ENCODE measurements at places on chromosomes 6 and 20.

GRCh38 chr6:155317186-155317585 is 2.9 kb upstream of the TFB1M start:
- DNase-seq = no peak

GRCh38 chr6:46199387-46199786 is 28.6 kb upstream of the ENPP5 start:
- DNase-seq = no peak

- DNase-seq = no peak
Observed at GRCh38 chr6:163816441-163816840, 401.9 kb downstream of the QKI start.

DNA sequence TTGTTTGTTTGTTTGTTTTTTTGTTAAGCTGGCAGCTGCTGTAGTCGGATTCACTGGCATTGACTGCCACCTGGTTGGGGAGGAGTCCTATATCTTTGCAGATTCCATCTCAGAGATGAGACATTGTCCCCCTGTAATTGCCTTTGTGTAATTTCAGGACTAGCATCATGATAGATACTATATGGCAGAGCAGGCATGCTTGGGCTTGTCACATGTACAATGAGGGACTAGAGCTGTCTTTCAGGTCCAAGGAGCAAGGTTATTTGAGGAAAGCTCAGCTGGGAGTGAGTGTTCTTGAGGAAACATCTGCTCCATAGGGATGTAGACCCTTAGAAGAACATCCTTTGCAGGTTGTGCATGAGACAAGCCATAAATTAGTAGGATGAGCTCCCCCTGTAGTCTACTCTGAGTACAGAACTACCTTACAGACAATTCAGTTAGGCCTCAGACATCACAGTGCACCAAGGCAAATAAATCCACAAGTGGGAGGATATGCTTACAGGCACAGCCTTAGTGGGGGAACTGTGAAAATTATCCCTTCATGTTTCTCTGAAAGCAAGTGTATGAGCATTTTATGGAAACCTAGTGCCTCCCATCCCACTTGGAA is 62.1 kb downstream of the BMP2 start:
- no peak for DNase-seq

- DNase-seq = no peak
Observed at GRCh38 chr6:44010411-44011349, 116.6 kb downstream of the MRPL14 start.

DNA sequence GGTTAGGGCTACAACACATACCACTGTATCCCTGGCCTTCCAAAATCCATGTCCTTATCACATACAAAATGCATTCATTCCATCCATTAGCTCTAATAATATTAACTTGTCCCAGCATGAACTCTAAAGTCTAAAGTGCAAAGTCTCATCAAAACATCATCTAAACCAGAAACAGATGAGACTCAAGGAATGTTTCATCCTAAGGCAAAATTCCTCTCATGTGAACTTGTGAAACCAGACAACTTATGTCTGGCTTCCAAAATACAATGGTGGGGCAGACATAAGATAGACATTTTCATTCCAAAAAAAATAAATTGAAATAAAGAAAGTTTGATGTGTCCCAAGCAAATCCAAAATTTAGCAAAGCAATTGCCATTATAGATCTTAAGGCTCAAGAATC is 257.4 kb downstream of the HTR1B start:
- DNase-seq = no peak

DNA sequence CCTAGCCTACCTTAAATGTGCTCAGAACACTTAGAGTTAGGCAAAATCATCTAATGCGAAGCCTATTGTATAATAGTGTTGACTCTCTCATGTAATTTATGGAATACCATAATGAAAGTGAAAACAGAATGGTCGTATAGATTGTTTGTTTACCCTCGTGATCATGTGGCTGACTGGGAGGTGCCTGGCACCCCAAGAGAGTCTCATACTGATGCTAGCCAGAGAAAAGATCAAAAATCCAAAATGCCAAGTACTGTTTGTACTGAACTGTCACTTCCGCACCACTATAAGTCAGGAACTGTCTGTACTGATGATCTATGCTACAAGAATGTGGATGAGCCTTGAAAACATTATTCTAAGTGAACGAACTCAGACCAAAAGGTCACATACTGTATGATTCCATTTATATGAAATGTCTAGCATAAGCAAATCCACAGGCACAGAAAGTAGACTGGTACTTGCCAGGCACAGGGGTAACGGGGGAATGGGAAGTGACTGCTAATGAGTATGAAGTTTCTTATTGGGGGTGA is 22.4 kb downstream of the ZMYND8 start:
- no peak for DNase-seq

- DNase-seq = no peak
Observed at GRCh38 chr6:105952772-105953690, 133.1 kb upstream of the PRDM1 start.

- DNase-seq = no peak
Observed at GRCh38 chr6:149467265-149467664, 17.5 kb downstream of the ZC3H12D start.

DNA sequence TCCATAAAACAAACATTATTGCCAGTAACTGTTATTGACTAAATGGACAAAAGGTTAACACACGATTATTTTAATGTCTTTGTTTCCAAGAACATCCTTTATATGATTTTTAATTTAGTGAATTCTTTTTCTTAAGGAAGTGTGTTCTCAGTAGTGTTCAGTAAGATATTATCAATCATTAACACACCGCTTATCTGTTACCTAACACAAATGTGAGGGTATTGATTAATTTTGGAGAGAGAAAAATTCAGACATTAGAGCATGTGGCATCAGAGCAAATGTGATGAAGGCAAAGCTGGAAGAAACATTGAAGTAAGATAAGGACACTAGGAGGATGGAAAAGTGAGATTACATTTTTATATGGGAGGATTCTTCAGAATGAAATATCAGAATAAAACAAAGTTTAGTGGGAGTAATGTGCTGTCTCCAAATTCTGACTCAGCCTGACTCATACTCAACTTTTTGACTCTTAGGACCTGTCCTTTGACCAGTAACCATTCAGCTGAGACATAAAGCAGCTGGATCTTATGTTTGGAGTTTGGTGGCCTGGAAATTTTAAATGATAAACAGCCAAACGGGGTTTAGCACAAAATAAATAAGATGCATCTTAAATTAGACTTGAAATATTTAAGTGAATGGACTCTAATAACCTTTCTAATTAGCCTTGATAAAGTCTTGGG is 348.6 kb downstream of the CD109 start:
- no peak for DNase-seq

DNA sequence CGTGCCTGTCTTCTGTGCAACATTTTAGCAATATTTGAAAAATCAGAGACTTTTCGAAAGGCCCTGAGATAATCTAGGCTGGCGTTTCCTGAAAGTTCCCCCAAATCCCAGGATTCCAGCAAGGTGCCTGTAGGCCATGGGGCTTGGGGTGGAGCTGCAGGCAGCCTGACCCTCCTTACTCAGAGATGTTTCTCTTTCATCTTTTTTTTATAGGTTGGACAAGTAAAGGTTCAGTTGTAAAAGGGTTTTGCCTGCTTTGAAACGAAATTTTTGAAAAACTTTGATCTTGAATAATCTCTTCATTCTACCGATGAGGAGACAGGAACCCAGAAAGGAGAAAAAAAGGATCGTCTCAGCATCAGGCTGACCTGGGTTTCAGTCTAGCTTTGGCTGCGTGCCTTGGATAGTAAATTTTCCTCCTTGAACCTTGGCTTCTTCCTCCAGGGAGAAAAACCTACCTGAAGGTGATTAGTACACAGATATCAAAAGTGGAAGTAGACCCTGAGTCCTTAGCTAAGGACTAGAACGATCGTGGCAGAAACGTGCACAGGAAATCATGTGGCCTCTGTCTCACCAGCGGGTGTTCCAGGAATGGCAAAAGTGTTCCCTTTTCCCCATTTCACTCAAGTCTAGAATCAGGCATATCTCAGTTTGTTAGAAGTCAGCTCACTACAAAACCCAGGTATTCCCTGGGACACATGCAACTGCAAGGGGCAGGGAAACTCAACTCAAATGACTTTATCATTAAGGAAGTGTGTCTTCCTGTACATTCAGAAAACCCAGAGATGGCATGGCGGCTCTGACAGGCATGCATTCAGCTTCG is 128.2 kb upstream of the PTPN1 start:
- DNase-seq = peak; percentile 8

- DNase-seq = no peak
Observed at GRCh38 chr6:121694801-121695251, 259.4 kb downstream of the GJA1 start.

DNA sequence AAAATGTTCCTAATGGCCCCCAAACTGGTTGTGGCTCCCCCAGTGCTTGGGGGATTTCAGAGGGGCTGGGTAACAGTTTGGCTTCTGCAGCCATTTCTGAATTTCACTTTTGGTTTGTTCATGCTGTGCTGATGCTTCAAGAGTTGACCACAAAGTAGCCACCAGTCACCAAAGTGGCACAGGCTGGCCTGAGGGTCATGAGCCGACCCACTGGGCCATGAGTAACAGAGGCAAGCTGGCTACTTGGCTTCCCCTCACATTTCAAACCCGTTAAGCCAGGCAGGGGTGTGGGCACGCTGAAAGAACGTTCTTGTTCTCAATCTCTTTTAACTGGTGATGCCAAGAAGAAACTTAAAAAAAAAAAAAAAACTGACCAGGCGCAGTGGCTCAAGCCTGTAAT is 15.1 kb upstream of the NXT1 start:
- DNase-seq = no peak

- no peak for DNase-seq
Observed at GRCh38 chr20:37971561-37972127, 61.6 kb downstream of the TTI1 start.

DNA sequence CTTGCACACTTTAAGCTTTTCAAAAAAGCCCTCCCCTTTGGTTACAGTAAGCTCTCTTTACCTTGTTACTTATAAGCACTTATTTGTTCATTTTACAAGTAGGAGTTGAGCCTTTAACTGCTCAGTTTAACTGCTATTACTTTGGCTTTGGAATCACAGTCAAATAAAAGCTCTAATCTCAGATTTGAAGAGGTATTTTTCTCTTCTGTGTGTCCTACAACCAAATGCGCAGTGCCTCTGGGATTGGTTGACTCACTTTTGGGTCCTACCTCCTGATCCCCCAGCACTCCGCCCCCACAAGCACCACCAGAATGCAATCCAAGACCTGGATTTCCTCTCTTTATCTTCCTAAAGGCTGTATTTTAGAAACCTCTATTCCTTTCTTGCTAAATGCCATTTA is 2.5 kb downstream of the NCOA7 start:
- no peak for DNase-seq

DNA sequence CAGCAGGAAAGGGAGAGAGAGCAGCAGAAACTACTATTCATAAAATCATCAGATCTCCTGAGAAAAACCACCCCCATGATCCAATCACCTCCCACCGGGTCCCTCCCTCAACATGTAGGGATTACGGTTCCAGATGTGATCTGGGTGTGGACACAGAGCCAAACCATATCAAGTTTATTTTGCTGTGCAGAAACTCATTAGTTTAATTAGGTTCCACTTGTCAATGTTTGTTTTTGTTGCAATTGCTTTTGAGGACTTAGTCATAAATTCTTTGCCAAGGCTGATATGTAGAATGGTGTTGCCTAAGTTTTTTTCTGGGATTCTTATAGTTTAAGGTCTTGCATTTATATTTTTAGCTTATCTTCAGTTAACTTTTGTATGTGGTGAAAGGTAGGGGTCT is 422.0 kb upstream of the HS3ST5 start:
- no peak for DNase-seq

DNA sequence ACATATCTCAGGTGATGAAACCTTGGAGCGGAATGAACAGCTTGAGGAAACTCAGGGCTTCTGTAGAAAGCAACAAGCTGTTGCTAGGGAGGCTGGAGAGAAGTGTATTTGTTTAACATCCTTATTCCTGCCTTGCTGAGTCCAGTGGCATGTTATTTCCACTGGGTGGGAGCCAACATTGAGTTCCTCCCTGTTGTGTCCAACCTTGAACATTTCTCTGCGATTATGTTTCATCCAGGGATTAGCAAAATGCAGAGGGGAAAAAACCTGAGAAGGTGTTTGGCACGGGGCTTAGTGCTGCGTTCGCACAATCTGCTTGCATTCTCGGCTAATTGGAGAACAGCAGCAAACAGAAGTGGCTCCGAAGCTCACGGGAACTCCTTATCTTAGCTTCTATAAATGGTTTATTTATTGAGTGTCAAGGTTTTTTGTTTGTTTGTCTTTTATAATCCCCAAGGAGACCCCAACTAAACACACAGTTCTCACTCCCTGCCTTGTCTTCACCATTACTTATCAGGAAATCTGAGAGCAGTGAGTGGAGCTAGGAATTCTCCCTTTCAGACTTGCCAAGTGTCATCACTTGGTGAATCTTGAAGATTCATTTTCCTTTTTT is 412.8 kb downstream of the CDC5L start:
- no peak for DNase-seq

- DNase-seq = peak; percentile 70
Observed at GRCh38 chr6:12060780-12061609, 48.9 kb downstream of the HIVEP1 start.

DNA sequence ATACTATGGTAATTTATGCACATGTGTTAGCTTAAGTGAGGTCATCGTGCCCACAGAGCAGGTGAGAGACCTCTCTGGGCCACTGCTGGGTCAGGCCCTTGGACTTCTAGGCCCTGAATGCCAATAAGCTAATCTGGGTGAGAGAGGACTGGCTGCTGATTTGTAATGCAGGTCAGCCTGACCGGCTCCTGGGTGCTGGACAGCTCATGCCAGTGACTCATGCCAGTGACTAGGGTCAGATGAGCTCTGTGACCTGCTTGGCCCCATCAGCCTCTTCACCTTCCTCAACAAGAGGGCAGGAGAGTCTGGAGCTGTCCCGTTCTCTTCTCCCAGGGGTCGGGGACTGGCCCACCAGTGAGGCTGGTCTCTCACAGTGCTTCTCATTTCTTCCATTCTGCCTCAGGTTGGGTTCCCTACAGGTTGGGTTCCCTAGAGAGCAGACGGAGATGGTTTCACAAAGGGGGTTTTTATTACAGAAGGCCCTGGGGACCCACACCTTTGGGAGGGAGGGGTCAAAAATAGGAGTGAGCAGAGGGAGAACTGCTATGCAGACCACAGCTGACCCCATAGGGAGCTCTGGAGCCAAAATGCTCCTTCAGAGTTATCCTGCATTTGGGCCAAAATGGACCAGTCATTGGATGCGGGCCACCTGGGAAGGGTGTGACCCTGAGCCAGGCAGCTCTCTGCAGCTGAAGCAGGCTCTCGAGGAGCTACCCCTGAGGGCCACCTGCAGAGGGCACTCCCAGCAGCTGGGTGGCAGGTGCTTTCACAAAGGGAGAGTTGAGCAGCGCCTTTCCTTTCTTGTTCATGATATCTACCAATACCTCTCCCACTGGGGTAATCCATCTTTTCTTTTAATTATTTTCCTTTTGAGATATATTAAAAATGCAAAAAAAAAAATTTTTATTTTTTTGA is 2.2 kb upstream of the OXT start:
- no peak for DNase-seq

- no peak for DNase-seq
Observed at GRCh38 chr6:48552905-48553304, 441.9 kb upstream of the PTCHD4 start.

DNA sequence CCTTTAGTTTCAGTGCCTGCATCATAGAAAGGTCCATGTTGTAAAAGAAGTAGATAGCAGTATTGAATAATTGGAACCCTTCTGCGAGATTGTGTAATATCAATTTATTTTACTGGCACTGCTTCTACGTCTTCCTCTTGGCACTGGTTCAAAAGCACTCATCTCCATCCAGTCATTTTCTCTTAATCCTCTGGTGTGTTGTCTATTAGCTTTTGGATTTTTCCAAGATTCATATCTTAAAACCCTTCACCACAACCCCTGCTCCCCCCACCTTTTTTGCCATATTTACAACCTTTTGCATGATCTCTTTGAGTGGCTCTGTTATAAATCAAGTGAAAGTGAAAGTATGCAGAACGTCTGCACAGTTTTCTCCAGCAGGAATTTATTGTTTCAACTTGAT is 76.6 kb upstream of the HSF2 start:
- no peak for DNase-seq

- no peak for DNase-seq
Observed at GRCh38 chr6:152212437-152212836, 405.0 kb downstream of the ESR1 start.

Measured in activated naive CD4-positive, alpha-beta T cell treated with Interleukin-2 at 50 U/mL for 16 hours (primary cell).